ENCODE measurements at places on chromosomes 7 and 10.

- DNase-seq: no peak
Measured at GRCh38 chr7:1383398-1384112, 75.7 kb downstream of the MICALL2 start.

- DNase-seq: no peak
Measured at GRCh38 chr10:98320486-98321185, 52.6 kb upstream of the LOXL4 start.

DNA sequence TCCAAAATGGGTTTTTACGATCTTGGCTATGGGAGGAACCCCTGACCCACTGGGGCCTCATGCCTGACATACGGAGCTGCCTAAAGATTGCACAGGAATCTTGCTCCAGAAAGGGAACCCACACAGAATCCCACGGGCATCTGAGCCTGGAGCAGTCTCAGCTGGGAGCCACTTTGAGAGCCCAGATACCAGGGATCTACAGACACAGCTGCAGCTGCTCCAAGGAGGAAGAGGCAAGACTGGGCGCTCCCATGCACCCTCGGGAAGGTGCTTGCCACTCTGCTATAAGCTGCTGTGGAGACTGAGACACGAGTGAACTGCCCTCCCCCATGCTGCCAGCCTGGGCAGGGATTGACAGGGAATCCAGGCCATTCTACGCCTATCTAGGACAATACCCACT, 202.5 kb downstream of the REEP3 start:
- no peak for DNase-seq

DNA sequence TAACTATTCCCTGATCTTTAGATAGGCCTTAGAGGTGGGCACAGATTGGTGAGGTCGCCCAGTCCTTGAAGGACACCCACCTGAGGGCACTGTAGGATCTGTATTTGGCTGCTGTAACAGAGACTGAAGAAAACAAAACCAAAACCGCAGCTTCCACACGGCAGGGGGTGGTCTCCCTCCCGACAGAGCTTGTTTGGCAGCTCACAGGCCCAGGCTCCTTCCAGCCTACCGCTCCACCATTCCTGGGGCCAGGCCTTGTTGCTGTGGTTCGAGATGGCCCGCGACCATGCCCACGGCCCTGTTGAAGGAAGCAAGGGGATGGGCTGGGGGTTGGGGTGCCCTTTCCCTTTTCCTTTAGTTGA, 30.4 kb downstream of the ZNF783 start:
- DNase-seq: no peak

- DNase-seq: no peak
Measured at GRCh38 chr10:60948851-60949250, 4.9 kb upstream of the RHOBTB1 start.

DNA sequence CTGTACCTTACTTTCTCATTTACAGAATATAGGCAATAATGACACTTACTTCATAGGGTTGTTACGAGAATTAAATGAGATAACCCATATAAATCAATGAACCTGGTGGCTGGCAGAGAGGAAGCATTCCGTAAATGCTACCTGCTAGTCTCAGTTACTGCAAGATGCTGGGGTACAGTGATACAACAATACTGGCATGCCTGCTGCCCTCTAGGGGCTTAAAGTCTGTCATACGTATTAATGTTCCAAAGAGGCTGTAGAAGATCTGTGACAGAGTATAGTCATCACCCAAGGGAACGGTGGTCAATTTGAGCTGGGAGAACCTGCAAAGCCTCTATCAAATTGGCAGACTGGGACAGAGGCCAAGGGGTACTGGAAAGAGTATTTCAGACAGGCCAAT, 421.5 kb downstream of the GPAM start:
- no peak for DNase-seq

- DNase-seq: no peak
Measured at GRCh38 chr7:132072873-132073272, 503.4 kb downstream of the PLXNA4 start.

Data from CD4-positive, alpha-beta T cell treated with Interleukin-1 beta for 1 hour (primary cell).